ENCODE measurements at places on chromosomes 16 and 17.

- peak; percentile 65 for DNase-seq
These were observed at the start of the genes CCDC78 and HAGHL for GRCh38 chr16:726438-727290. Gene CCDC78 (minus strand): TSS chr16:726443. CDS start chr16:726367, 76 bp downstream. Gene HAGHL (plus strand): TSS chr16:727106. CDS start chr16:727510, 404 bp downstream.

- DNase-seq = no peak
These were observed 60.5 kb upstream of the ERN1 start for GRCh38 chr17:64190472-64190871.

DNA sequence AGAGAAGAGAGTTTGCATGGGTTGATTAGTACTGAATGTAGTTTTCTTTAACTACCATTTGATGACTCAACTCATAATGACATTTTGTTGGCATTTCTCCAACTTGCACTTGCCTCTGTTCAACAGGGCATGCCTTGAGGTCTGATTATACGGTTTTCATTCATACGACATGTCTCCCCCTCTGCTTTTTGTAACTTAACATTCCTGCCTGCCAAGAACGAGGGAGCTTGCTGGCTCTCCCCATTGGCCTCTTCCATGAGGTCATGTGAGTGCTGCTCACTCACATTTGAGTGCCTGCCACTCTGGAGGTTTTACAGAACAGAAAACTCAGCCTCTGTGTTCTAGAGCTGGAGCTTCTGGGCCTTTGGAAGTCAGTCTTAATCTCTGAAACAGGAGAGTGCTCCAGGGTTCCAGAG lies 19.7 kb downstream of the MAP2K6 start:
- DNase-seq = no peak

GRCh38 chr17:52143542-52143941 lies 15.0 kb downstream of the CA10 start:
- no peak for DNase-seq

GRCh38 chr17:78781104-78781892 lies 775 bp downstream of the CYTH1 start:
- no peak for DNase-seq

DNA sequence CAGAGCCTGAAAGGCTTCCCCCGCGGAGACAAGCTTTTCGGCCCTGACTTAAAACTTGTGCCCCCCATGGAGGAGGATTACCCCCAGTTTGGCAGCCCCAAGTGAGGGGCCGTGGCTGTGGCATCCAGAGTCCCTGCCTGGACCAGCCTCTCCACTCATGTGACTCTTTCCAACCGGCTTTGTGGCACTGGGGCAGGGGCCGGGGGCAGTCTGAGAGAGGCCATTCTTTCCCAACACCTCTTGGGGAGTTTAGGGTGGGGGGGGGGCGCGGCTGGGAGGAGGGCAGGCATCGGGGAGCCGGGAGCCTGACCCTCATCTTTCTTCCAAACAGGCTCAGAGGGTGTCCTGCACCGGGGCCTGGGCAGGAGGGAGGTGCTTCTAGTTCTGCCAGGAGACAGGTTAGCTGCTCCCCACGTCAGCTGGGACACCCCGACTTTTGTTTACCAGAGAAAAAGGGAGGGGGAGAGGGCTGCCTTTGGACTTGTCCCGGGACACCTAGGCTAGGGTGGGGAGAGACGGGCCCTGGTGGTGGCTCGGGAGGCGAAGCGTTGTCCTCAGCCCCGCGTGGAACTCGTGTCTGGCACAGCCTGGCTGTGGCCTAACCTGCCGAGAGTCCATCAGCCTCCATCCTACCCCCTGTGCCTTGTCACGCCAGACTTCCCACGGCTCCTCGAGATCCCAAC lies 7.3 kb upstream of the SERPINF1 start:
- DNase-seq = no peak

DNA sequence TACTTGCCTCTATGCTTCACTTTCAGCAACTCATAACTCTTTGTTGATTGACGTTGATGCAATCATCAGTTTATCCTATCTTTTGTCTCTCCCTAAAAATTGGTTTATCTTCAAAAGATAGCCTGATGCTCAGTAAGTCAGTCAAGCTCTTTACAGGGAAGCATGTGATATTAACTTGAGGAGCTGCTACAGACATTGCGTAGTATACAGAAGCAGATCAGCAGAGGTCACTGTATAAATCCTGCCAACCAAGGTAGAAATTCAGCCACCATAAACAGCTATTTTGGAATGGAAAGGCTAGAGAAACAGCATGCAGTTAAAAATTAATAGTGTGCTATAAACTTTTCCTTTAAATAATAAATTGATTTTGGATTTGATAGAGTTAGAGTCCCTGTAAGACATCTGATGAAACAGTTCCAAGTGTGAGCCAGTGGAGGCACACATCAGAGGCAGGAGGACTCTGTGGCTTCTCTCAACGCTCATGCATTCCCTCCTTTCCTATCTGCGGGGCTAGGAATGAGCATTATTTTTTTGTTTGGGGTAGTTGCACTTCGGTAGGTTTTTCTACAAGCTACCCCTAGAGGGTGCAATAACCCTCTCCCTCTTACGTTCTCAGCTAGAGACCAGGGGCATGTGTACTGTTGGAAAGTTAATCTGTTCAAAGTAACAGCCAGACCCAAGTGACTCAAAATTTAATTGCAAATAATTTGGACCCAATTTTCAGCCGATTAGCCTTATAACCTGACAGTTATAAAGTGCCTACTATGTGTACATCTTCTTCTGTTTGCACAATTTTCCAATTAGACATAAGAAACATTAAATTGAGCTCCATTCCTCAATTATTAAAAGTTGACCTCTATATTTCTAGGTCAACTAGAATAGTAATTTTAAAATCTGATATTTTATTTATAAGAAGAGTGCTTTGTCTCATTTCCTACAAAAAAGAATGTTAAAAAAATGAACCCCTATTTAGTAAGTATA lies 647.7 kb upstream of the SOX9 start:
- DNase-seq = no peak

DNA sequence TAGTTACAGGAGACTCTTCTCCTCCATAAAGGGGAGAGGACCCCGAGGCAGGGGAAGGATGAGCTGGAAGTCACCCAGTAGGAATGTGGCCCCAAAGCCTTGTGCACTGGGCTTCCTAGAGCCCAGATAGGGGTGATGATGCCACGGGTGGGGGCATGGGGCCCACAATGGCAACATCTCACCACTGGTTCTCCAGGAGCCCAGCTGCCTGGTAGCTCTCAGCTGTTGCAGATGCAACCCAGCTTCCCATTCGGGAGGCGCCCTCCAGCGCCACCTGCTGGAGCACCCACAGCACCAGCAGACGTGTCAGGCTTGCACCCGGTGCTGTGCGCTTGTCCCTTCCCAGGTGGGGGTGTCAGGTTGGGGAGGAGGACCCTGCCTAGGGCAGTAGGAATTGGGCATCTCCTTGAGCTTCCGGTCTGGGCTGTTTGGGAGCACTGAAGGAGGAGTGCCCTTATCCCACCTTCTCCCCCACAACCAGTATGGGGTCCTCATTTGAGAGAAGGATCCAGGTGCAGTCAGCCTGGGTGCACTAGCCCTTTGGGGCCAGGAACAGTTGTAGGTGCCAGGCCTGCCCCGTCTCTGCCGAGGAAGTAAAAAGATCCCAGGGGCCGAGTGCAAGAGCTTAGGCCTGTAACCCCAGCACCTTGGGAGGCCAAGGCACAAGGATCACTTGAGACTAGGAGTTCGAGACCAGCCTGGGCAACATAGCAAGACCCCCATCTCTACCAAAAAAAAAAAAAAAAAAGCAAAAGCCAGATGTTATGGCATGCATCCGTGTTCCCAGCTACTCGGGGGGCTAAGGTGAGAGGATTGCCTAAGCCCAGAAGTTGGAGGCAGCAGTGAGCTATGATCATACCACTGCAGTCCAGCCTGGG lies 14.4 kb downstream of the CDIPT start:
- DNase-seq = peak; percentile 86

- no peak for DNase-seq
These were observed 55.3 kb downstream of the CLUH start for GRCh38 chr17:2656283-2656682.

DNA sequence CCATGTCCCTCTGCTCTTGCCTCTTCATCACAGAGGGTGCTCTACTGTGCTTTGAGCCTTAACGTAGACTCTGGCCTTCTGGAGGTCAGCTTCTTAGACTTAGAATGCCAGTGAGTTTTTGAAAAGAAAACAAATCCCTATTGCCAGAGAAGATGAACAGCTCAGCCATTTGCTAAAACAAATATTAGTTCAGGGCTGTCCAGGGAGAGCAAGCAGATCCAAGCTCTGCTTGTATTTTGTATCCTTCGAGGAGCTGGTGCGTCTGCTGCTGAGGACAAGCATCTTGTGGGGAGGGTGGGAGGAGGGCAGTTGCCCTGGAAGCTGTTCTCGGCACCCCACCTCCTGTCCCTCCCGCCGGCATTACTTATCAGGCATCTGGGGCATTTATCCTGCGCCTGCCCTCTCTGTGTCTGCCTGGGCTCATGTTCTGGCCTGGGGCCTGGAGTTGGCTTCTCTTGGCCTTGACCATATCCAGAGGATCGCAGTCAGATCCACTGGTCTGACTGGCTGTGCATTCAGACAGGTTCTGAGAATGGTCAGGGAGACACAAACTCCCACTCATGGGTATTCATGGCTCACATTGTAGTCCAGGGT lies 173.1 kb upstream of the NLRP1 start:
- DNase-seq = no peak

DNA sequence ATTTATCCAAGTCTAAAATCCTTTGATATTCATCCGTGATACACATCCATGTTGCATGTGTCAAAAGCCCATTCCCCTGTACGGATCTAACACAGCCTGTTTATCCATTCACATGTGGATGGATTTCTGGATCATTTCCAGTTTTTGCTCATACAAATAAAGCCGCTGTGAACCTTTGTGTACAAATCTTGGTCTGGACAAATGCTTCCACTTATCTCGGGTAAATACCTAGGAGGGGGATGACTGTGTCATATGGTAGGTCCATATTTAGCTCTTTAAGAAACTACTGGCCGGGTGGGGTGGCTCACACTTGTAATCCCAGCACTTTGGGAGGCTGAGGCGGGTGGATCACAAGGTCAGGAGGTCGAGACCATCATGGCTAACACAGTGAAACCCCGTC lies 6.3 kb upstream of the TBCD start:
- DNase-seq = no peak

DNA sequence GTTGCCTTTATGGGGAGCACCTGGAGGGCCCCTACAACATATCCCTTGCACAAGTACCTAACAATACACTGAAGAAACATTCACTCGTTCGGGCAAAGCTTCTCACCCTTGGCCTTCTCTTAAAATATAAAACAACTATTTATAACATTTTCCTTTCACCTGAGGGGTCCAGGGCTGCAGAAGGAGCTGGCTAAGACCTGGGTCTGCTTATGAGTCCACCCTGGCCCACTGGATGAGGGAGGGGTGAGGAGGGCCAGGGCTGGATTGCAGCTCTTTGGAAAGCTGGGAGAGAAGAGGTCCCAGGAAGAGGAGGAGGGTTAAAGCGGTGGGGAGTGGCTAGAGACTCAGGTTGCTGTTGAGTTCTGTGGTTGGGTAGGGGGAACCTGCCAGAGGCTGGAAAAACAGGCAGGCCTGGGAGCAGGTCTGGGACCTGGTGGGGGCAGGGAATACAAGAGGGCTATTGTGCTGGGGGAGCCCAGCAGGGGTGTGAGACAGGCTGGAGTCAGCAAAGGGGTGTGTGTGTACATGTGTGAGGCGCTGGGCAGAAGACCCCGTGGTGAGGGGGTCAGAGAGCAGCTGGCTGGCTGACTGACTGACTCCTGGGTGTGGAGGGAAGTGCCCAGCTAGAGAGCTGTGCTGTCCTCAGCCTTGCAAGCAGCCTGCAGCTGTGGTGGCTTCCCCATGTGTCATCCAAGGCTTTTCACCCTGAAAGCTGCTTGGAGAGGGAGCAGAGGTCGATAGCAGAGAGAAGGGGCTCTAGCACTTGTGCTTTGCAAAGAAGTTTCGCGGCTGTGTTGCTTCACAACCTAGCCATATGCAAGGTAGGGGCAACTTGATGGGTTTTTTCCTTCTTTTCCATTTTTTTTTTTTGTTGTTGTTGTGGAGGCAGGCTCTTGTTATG lies 10.2 kb upstream of the MRC2 start:
- no peak for DNase-seq

DNA sequence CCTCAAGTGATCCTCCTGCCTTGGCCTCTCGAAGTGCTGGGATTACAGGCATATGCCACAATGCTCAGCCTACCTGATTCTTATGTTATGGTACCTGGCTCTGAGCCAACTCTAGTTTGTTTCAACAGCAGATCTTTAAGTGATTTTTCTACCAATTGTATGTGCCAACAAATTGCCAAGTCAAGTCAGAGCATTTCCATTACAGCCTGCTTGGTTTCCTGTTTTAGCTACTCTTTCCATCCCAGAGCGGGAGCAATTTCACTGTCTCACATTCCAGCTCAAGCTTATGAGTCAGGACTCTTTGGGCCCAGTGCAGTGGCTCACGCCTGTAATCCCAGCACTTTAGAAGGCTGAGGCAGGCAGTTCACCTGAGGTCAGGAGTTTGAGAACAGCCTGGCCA lies 30.8 kb upstream of the RBBP6 start:
- DNase-seq = no peak

DNA sequence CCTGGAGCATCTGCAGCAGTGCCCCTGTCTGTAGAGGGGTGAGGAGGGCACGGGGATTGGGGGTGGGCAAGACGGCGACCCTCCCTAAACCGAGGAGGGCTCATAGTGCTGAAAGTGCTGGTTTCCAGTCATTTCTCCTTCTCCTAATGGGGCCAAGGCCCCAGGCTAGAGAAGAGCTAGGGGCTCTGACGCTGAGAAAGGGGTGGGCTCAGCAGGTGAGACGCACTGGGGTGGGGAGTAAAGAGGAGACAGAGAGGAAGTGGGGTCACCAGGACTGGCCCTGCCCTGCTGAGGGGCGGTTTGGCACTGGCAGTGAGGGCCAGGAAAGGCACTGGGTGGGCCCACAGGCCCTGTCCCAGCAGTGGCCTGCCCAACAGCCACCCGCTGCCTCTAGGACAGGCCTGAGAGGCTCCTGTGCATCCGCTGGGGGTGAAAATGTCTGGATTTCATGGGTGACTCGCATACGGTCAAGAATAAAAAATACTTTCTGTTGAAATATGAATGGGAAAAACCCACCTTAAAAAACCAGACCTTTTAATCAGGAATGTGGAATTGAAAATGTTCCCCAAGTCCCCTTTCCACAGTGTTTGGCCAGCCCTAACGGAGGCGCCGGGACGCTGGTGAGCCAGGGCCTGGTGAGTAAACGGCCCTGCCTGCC lies 122.4 kb upstream of the SMURF2 start:
- DNase-seq = no peak

Data from activated CD4-positive, alpha-beta T cell treated with anti-CD3 and anti-CD28 coated beads, Interleukin-2, amount 50 U/mL, for 48 hours (primary cell).